ENCODE measurements at places on chromosomes 13 and 19. TPM values are rescaled to one million over a fixed set of nuclear protein-coding genes. Genes with fewer than 3 reads are reported as not detected.

SH2D3A gene
- 0.29 TPM for total RNA-seq

SHISA2 gene
- 0.57 TPM for total RNA-seq

GFY gene
- not detected for total RNA-seq

MEIS3 gene
- 42.5 TPM for total RNA-seq

CYP2A6 gene
- total RNA-seq, result not detected

OVOL3 gene
- not detected for total RNA-seq

ZNF441 gene
- 3.7 TPM for total RNA-seq

MAMSTR gene
- under 0.01 TPM for total RNA-seq

CABP5 gene
- not detected for total RNA-seq

VSTM1 gene
- total RNA-seq, result not detected

DHDH gene
- not detected for total RNA-seq

PRODH2 gene
- total RNA-seq, result not detected

FREM2 gene
- total RNA-seq, result under 0.01 TPM

CLDND2 gene
- total RNA-seq, result not detected

ZSCAN22 gene
- 5.4 TPM for total RNA-seq

KCNJ14 gene
- total RNA-seq, result 0.29 TPM

PCDH8 gene
- total RNA-seq, result not detected

OR7C1 gene
- not detected for total RNA-seq

ETV2 gene
- total RNA-seq, result not detected

PRR20B gene
- total RNA-seq, result not detected

ZNF878 gene
- 0.57 TPM for total RNA-seq

ZNF442 gene
- total RNA-seq, result 0.44 TPM

ZNF546 gene
- 4.3 TPM for total RNA-seq

S1PR4 gene
- total RNA-seq, result not detected

SPRED3 gene
- total RNA-seq, result 10.2 TPM

C1QTNF9B gene
- not detected for total RNA-seq

ZNF324 gene
- total RNA-seq, result 24.3 TPM

CYP4F11 gene
- not detected for total RNA-seq

TSHZ3 gene
- total RNA-seq, result 22.8 TPM

C13orf42 gene
- total RNA-seq, result not detected

ATP11A gene
- total RNA-seq, result 11.2 TPM

NCR1 gene
- total RNA-seq, result not detected

ITPKC gene
- total RNA-seq, result 17.5 TPM

AMH gene
- 1.1 TPM for total RNA-seq

Data from placental pericyte (primary cell).